NCI-H1048 (cell line): ENCODE measurements at places on chromosomes 1 and 21.

GRCh38 chr1:3467096-3468036 lies 12.9 kb downstream of the ARHGEF16 start:
- DNase-seq = no peak

GRCh38 chr1:201359873-201360210 lies 17.6 kb downstream of the TNNT2 start:
- no peak for DNase-seq

- DNase-seq = no peak
Observed at GRCh38 chr1:91764471-91765115, 121.4 kb downstream of the TGFBR3 start.

DNA sequence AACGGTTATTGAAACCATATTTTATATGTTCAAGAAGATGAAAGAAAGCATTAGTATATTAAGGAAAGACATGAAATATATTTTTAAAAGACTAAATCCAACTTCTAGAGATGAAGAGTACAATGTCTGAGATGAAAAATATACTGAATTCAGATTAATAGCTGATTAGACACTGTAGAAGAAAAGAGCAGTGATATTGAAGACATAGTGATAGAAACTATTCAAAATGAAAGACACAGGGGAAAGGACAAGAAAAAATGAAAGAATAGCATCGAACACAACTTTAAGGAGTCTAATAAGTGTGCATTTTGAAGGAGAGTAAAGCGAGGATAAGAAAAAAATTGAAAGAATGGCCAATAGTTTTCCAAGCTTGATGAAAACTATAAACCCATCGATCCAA lies 11.2 kb upstream of the IFNAR1 start:
- no peak for DNase-seq

- no peak for DNase-seq
Observed at GRCh38 chr1:42660907-42661500, 2.8 kb downstream of the PPIH start.

GRCh38 chr1:181898773-181899172 lies 162.7 kb downstream of the ZNF648 start:
- DNase-seq = no peak

GRCh38 chr21:14046401-14046800 lies 164.4 kb downstream of the LIPI start:
- DNase-seq = no peak

GRCh38 chr1:204280099-204280961 lies 66.5 kb upstream of the GOLT1A start:
- no peak for DNase-seq

- DNase-seq = no peak
Observed at GRCh38 chr21:20882462-20883407, 115.5 kb upstream of the NCAM2 start.

- DNase-seq = no peak
Observed at GRCh38 chr1:14778898-14779865, 180.7 kb downstream of the KAZN start.

- DNase-seq = no peak
Observed at GRCh38 chr1:169877800-169878491, 15.8 kb downstream of the SCYL3 start.

GRCh38 chr1:7534061-7534825 lies 236.9 kb upstream of the VAMP3 start:
- DNase-seq = no peak

GRCh38 chr1:67788238-67788790 lies 45.0 kb downstream of the GNG12 start:
- DNase-seq = no peak

DNA sequence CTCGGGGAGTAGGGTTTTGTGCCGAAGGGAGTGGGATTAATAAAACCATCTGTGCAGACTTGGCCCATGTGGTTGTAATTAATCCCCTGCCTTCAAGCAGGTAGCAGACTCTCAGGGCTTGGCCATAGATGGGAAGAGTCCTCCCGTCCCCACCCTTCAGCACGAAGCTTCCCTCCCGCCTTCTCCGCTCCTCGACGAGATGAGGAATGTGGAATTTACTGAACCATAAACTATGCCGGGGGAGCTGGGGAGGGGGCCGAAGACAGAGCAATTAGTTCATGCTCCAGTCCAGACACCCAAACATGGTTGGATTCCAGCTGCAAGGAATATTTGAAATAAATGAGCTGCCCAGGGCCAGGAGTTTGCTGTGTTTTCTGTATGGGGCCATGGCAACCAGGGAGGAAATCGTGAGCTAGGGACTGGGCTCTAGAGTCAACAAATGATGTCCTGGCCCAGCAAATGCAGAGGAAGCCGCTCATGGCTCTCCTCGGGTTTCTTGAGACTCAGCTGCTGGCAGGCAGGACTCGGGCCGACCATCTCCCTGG lies 78.8 kb downstream of the SPSB1 start:
- DNase-seq = no peak

DNA sequence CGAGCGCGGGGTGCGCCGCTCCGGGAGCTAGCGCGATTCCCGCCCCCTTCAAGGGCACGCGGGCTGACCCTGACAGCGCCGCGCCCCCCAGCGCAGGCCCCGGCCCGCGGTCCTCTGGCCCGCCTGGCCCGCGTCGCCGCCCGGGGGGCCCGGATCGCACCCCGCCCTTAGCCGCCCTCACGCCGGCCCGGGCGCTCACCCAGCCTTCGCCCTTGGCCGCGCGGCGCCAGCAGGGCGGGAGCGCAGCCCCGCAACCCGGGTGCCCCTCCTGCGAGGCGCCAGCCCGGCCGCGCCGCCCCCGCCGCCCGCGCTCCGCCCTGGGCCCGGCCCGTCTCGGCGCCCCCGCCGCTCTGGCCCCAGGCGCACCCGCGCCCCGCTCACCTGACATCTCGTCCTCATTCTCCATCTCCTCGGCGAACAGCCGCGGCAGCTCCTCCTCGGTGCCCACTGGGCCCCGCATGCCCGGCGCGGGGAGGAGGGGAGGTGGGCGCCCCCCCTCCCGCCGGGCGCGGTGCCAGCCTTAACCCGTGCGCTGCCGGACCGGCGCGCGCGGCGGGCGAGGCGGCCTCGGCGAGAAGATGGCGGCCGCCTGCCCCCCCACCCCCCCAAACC lies 451 bp downstream of the CHD5 start:
- DNase-seq = no peak

DNA sequence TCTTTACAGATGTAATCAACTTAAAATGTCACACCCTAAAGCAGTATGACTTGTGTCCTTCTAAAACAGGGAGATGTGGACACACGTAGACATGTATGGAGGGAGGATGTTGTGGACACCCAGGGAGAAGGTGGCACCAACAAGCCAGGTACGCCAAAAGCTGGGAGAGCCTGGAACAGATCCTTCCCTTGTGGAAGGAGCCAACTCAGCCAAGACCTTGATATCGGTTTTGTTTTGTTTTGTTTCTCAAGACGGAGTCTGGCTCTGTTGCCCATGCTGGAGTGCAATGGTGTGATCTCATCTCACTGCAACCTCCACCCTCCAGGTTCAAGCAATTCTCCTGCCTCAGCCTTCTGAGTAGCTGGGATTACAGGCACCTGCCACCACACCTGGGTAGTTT lies 45.6 kb downstream of the CHAF1B start:
- no peak for DNase-seq

- DNase-seq = no peak
Observed at GRCh38 chr1:94642617-94643321, 101.2 kb upstream of the F3 start.

DNA sequence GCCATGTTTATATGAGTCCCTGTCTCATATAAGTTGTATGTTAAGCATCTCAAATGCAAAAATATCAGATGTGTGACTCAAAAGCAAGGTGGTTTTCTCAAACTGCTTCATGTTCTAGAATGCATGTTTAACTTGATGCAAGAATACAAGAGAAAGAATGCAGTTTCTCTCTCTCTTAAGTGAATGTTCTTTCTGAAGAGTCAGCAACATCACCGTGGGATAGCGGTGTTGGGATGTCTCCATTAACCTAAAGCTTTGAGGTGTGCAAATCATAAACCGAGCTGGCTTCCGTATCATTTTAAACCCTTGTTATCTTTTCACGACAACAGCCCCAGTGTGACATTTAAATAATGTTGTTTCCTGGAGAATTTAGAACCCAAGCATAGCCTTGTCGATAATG lies 48.4 kb upstream of the TARBP1 start:
- no peak for DNase-seq

GRCh38 chr1:205248793-205249601 lies 21.3 kb downstream of the TMCC2 start:
- DNase-seq = no peak

GRCh38 chr21:46109313-46110221 lies 11.7 kb downstream of the COL6A2 start:
- no peak for DNase-seq

- no peak for DNase-seq
Observed at GRCh38 chr1:212162635-212163034, 122.6 kb upstream of the PPP2R5A start.

GRCh38 chr1:45325851-45326506 lies 716 bp upstream of the HPDL start:
- no peak for DNase-seq

GRCh38 chr1:206725109-206725963 lies 40.6 kb downstream of the MAPKAPK2 start:
- no peak for DNase-seq

- no peak for DNase-seq
Observed at GRCh38 chr1:97898948-97899347, 21.9 kb downstream of the DPYD start.

GRCh38 chr1:228392111-228392936 lies 14.3 kb downstream of the TRIM11 start:
- DNase-seq = no peak

- no peak for DNase-seq
Observed at GRCh38 chr1:31374511-31375196, 1.8 kb upstream of the FABP3 start.

GRCh38 chr1:84410328-84411095 lies 12.2 kb downstream of the DNASE2B start:
- no peak for DNase-seq

- DNase-seq = no peak
Observed at GRCh38 chr21:16743317-16743716, 769.5 kb upstream of the CXADR start.

DNA sequence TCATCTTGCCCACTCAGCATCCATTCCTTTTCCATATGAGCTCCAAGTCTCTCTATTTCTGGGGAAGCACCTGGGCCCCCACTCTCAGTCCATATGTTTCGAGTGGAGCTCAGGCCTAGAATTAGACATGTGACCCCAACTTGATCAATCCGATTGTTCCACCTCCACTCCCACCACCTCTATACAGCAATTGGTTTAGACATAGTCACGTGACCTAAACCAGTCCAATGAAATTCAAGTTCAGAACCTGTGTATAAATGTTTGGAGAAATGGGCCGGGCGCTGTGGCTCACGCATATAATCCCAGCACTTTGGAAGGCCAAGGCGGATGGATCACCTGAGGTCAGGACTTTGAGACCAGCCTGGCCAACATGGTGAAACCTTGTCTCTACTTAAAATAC lies 29.6 kb upstream of the CLIC4 start:
- no peak for DNase-seq

DNA sequence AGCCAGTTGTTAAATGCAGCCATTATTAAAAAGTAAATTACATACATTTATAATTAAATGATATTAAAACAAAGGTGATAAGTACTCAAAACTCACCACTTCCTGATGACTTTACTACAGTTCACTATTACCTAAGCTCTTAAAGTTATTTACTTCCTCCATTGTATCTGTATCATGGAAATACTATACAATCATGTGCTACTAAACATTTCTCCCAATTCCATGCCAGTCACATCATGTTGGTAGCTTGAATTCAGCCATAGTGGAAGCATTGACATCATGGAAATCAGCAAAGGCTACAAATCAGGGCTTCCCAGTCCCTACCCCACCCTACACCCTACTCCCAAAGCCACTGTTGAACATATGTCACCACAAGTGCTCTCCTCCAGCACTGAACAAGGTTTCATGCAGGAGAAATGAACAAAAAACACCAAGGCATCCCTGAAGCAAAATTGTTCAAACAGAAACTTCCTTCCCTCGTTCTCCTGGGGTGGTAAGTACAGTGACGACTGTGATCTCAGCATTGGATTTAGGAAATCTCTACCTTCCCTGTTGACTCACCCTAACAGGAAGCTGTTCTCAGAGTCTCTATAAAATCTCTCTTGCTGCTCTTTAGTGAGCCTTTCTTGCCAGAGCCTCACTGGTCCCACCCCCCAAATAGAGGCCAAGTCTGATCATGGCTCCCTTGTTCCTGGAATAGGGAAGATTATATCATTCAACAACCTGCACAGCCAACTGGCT lies 12.7 kb downstream of the VSIG8 start:
- no peak for DNase-seq

DNA sequence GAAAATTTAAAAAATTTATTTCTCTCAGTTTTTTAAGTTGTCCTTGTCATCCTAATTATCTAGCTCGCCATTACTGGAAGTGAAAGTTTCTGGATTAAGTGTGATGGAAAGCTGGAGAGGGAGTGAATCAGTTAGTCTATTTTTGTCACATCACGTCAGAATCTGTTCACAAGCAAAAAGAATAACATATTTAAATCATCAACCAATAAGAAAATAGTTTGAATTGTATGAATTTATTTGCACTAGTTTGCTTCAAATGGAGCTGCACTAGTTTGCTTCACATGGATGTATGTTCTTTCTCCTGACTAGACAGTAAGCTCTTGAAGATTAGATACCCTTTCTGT lies 22.8 kb downstream of the PHC2 start:
- DNase-seq = no peak

DNA sequence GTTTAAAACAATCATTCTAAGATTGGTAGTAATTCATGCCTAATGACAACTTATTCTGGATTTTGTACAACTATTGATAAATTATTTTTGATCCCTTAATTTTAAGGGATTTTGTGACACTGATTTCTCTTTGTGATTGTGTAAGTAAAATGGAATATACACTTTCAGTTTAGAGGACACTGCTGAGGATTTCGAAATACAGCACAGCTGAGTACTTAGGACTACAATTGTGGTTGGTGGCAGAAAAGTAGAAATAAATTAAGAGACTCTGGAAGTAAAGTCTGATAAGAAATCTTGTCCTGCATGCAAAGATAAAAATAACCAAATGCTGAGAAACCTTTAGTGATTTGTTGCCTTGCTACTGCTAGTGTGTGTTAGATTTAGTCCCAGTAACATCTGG lies 40.0 kb downstream of the TYW3 start:
- no peak for DNase-seq
